Hematopoietic multipotent progenitor cell treated with erythropoietin and hydrocortisone succinate and interleukin-3 and kit ligand, for 15 days (in vitro differentiated cells): ENCODE measurements at places on chromosomes 11 and 22.

- DNase-seq = no peak
These were observed 38.0 kb downstream of the EIF3F start for GRCh38 chr11:8025123-8025522.

GRCh38 chr11:114159802-114160632, 100.5 kb downstream of the ZBTB16 start:
- DNase-seq = peak; percentile 98

GRCh38 chr11:74826901-74827300, 78.3 kb downstream of the RNF169 start:
- DNase-seq = no peak

DNA sequence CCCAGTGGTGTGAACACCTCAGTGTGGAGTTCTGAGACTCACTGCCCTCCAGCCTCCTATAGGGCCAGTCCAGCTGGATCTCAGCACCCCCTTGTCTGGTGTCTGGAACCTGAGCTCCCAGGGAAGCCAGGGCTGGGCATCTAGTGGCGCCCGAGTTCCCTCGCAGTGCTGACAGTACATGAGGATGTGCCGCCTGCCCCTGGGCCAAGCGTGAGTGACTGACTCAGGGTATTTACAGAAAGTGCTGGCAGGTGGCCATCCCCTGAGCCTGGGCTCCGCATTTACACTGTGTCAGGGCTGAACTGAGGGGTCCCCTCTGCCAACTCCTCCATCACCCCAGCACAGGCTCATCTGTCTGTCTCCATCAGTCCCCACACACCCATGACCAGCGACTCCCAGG, 185.3 kb downstream of the BRD1 start:
- no peak for DNase-seq

- DNase-seq = peak; percentile 92
These were observed 72.0 kb downstream of the MICAL3 start for GRCh38 chr22:17952273-17952801.

GRCh38 chr11:34180040-34180813, 74.8 kb downstream of the NAT10 start:
- DNase-seq = no peak

DNA sequence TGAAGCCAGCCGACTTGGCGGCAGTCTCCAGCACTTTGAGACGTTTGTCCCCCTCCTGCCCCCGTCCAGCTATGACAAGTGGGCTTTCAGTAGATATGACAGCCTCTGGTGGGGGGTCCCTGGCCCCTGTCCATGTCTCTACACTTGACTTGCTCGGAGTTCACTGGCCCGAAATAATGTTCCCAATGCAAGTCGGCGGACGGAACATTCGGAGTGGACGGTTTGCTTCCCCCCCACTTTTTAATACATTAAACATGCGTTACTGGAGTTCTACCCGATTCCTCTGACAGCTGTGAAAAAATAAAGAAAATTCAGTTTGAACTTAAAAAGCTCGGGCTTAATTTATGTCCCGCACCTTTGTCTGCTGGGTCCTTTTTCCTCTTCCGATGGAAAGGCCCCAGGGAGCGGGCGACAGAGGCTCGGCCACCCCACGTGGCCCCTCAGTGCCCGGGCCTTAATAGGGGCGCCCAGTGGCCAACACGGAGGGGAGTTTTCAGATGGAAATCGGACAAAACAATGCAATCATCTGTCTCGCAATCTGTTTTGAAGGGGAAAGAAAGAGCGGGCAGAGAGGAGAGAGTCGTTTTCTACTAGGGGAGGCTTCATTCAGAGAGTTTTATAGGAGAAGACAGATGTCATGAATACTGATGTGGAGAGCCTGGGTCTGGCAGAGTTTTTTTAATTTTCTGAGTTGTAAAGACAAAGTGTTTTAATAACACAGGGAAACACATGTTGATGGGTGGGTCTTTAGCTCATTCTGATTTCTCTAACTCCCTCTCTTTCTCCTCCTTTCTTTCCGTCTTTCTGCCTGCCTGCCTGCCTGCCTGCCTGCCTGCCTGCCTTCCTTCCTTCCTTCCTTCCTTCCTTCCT, 50.2 kb downstream of the SMIM38 start:
- no peak for DNase-seq

DNA sequence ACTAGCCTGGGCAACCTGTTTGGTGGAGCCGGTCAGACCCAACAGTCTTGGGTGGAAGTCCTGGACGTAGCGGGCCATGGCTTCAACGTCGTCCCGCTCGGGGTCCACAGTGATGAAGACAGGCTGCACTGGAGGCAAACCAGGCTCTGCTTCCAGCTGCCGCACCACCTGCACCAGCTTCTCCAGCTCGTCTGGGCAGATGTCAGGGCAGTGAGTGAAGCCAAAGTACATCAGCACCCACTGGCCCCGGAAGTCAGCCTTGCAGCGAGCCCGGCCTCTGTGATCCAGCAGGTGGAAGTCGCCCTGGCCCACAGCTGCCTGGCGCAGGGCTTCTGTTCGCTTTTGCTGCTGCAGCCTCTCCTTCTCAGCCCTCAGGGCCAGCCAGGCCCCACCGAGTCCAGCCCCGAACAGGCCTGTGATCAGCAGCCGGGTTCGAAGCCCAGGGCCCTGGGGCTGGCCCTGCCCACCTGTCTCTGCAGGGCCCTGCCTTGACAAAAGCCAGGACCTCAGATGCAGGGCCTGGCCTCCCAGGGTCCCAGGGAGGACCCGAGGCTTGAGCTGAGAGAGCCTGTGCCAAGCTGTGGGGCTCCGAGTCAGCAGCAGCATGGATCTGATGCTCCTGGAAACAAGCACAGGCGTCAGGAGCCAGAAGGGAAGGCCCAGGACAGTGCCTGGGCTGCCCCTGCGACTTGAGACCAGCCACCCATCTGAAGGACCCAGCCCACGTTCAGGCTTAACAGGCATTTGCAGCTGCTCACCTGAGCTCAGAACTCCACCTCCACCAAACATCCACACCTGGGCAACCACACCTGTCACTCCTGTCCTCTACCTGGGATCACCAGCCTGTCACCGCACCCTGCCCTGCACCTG, 1.4 kb downstream of the SCO2 start:
- DNase-seq = no peak

DNA sequence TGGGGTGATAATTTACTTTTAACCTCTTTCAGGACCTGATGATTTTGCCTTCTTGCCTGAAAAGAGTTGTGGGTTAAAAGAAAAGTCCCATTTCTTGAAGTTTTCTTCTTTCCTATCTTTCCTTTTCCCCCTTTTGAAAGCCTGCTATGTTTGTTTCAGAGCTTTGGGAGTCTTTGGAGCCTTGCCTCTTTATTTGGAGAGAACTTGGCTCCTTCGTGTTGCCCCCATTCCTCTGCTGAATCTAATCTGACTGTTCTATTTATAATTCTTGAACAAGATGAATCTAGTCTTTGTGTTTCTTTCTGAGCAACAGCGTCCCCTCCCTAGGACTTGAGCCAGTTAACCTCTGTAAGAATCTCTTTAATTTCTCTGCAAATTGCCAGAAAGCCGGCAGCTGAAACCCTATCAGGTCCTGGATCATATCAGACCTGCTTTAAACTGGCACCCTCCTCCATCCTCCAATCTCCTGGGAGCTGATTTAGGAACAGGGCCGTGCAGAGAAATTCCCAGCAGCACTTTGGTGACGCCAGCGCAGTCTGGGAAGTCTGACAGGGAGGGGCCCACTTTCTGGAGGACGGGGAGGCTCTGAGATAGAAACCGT, 289.1 kb upstream of the SORL1-AS1 start:
- no peak for DNase-seq

GRCh38 chr11:91810871-91811270, 413.7 kb upstream of the FAT3 start:
- no peak for DNase-seq

DNA sequence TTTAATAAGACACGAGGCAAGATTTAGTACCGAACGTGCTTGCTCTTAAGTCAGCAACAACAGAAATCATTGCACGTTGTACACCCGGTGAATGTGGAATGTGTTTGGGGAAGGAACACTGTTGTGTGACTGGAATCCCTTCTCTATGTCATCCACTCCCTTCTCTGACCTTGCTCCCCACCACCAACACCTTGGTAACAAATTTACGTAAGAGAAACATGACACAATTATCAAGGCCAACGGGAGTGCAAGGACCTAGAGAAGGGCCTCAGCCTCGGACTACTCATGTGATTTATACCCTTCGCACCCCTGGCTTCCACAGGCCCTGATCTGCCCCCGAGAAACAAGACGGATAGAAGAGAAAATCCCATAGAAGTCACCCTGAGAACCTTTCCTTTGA, 236.2 kb downstream of the LARGE1 start:
- no peak for DNase-seq

DNA sequence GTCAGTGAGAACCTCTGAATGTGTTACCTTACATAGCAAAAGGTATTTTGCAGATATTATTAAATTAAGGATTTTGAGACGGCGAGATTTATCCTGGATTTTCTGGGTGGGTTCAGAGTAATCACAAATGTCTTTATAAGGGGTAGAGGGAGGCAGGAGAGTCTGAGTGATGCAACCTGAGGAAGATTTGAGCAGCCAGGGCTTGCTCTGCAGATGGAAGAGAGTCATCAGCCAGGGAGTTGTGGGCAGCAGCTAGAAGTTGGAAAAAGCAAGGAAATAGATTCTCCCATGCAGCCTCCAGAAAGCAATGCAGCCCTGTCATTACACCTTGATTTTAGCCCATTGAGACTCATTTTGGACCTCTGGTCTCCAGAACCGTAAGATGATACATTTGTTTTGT, 4.1 kb upstream of the WDR74 start:
- no peak for DNase-seq

DNA sequence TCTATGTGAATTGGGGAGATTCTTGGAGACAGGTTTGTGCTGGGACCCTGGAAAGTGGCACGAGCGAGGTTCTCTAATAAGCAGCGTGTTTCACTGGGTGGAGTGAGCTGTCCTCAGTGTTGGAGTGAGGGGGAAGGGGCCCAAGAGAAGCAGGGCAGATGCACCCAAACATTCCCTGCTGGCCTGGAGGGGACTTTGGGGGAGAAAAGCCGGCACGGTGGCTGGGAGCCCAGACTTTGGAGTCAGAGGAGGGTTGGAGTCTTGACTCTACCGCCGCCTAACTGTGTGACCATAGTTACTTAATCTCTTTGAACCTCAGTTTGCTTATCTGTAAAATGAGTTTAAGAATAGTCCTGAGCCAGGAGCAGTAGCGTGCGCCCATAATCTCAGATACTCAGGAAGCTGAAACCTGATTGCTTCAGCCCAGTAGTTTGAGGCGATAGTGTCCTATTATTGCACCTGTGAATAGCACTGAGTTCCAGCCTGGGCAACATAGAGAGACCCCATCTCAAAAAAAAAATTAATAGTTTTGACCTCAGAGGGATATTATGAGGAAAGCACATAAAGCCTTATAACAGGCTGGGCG, 614 bp downstream of the NR1H3 start:
- DNase-seq = no peak

- DNase-seq = no peak
These were observed 6.8 kb upstream of the OR10A2 start for GRCh38 chr11:6855971-6856541.
